Naive thymus-derived CD4-positive, alpha-beta T cell (primary cell): ENCODE measurements at places on chromosomes 4 and X.

DNA sequence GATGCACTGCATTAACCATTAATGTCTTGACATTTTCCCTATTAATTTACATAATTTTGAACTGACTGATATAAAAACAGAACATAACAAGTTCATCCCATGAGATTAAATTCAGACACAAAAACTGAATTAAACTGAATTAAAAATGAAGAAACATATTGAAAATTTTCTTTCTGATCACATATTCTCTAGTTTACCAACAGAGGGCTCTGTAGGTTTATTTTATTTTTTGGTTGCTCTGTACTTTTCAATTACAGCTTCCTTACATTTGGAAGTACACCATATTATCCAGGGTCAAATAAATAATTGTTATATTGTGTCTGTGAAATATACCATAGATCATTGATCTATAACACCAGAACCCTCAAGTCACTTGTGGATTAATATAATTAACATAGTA lies 27.3 kb upstream of the CT83 start:
- no peak for DNase-seq

DNA sequence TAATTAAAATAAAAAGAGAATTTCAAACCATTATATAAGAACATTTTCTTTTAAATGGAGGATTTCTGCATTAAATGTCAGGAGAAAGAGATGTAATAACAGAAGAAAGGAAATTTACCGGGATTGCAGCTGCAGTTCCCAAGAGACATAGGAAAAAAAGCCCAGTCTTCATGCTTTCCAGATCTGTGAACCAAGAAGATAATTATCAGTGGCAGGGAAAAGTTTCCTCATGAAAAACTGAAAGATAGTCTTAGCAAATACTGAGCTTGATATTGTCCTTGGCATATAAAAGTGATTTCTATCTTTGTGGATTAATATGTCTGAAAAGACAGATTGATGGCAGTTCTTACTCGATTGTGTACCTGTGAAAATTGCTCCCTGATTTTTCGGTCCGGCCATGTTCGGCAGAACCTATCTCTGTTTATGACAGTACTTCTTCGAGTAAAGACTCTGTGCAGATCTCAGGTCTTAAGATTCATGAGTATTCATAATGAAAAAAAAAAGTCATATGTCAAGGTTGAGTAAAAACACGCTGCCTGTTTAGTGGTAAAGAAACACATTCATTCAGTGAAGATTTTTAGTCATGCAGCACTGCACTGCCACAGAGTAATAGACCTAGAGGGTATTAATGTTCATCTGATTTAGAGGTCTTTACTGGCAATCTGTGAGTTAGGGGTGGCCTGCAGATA lies 29.6 kb downstream of the SPARCL1 start:
- DNase-seq: no peak

GRCh38 chrX:110086916-110087484 lies 84.1 kb downstream of the TMEM164 start:
- DNase-seq: no peak

DNA sequence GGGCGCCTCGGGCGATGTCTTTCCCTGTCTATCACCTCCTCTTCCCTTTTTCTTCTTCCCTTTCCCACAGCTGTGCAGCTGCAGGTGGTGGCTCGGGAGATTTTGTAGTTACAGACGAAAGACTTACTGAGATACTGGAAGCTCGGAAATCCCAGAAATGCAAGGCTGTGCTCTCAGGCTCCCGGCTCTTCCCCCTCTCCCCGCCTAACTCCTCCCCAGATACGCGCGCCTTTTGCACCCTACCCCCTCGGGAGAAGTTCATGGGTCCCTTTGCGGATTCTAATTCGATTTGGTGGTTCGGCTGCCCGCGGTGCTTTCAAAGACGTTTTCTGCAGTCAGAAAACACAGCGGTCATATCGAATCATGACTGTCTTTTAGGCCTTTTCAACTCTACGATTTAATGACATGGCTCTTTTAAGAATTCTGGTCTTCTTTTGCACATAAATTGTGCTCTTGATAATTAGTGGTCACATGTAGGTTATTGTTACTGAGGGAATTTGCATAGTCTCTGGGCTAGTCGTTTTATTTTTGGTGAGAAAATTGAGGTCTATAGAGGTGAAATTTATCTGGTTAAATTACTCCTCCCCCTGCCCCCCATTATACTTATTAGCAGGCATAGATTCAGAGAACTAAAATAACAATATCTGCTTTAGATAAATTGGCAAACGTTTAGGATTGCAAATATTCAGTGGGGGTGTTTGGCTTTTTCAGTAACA lies 1.6 kb downstream of the SEPTIN11 start:
- DNase-seq: no peak

DNA sequence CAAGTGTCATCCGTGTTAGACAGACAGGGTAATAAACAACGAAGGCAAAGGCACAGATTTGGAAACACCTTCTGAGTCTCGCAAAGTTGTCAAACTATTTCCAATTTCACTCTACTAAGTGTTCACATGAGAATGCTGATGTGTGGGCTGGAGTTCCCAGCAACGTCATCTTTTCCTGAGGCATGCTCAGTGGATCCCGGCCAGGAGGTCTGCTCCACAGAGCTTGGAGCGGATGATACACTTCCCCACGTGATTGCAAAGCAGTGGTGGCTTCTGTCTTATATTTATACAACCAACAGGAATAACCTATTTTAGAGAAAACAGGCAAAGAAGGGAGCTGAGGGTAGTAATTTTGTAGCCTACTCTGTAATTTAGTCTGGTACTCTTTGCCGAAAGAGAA lies 40.1 kb upstream of the PDK3 start:
- DNase-seq: no peak

- DNase-seq: peak; percentile 58
Measured at GRCh38 chr4:2785613-2786012, 7.3 kb upstream of the SH3BP2 start.
